Liver (tissue), 10 donors: ENCODE measurements at places on chromosomes 2 and 18.
A peak's percentile ranks its signal among the peaks of the same experiment; 100 is the strongest.

GRCh38 chr2:105496271-105496670 lies 97.4 kb upstream of the FHL2 start:
- DNase-seq, result no peak

- DNase-seq, result no peak
Measured at GRCh38 chr2:142892715-142893114, 15.3 kb downstream of the KYNU start.

GRCh38 chr2:196544906-196545433 lies 94.5 kb upstream of the CCDC150 start:
- DNase-seq, result no peak

GRCh38 chr2:45892425-45892745 lies 240.9 kb downstream of the PRKCE start:
- DNase-seq, result no peak

DNA sequence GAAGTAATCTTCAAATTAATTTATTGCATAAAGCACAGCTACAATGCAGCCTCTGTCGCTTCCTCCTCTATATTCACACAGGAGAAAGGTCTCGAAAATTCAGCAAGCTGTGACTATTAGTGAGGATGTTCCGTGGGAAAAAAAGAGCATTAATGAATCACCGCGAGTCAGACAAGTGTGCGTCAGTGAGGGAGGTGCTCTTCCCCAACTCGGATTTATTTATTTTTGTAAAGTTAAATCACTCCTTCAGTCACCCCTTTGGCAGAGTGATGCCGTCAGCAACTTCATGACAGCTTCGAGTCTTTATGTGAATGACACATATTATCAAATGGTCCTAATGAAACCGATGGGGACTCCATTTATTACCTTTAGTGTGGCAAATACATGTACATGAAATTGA lies 648.9 kb upstream of the SALL3 start:
- DNase-seq, result no peak

DNA sequence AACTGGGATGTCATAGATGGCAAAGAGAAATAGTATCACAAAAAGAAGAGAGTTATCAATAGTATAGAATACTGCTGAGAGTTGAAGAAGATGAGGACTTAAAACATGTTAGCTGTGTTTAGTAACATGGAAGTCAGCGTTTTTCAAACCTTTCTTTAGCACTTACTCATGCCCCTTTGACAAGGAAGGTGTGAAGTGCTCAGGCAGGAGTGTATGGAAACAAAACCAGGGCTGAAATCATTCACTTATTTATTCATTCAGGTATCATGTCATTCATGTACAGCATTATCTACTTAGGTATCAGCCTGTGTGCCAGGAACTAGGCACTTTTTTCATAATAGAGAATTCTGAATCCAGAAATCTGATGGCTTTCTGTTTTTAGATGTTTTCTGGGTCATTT lies 27.2 kb downstream of the CD28 start:
- DNase-seq, result no peak

- DNase-seq, result no peak
Measured at GRCh38 chr18:9786631-9787030, 78.5 kb downstream of the RAB31 start.

- no peak for DNase-seq
Measured at GRCh38 chr2:60857056-60857455, 24.3 kb upstream of the REL start.

DNA sequence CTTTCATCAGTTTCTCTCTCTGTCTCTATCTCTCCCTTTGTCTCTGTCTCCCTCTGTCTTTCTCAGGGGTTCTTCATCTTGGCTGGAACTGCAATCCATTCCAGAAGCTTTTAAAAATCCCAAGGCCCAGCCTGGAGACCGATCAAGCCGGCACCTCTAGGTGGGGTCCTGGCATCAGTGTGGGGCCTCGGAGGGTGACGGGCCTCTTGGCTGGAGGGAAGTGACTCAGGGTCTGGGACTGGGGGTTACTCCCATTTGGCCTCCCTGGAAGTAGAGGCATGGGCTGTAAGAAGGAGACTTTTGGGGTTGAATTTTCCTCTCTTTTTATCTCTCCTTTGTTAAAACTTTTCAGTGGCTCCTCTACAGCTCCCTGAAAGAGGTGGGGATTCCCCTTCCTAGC lies 52.8 kb upstream of the OTOF start:
- DNase-seq, result no peak

GRCh38 chr2:235291461-235291860 lies 202.4 kb upstream of the AGAP1 start:
- DNase-seq, result no peak

GRCh38 chr2:75513616-75514170 lies 47.0 kb downstream of the EVA1A start:
- no peak for DNase-seq

- peak; percentile 13 for DNase-seq
Measured at GRCh38 chr2:126866451-126866850, 32.2 kb upstream of the TEX51 start.

DNA sequence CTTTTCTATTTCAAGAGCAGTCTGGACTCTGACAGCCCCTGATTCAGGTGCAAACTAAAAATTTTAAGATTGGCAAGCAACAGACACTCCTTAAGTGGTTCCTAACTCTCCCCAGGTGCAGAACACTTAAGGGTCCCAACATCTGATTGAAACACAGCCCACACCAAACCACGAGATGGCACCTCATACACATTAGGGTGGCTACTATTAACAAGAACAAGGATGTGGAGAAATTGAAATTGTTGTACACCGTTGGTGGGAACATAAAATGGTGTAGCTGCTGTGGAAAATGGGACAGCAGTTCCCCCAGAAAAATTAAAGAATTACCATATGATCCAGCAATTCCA lies 82.3 kb downstream of the POLR1A start:
- no peak for DNase-seq

DNA sequence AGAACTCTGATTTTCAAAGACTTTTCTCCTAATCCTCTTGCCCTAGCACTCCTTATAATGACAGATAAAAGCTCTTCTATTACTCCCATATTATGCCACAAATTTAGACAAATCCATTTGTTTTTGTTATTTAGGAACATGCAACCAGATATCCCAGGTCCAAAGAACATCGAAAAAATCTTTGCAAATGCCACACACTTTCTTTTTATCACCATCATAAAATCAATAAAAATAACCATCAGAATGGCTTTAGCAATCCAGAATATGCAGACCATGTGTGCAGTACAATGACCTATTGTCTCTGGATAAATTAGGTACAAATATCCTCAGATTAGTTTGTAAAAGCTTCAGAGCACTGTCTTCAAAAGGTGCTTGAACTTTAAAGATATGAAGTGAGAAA lies 376.2 kb upstream of the TCF4 start:
- no peak for DNase-seq

- DNase-seq, result no peak
Measured at GRCh38 chr2:152492131-152492530, 157.2 kb downstream of the FMNL2 start.

DNA sequence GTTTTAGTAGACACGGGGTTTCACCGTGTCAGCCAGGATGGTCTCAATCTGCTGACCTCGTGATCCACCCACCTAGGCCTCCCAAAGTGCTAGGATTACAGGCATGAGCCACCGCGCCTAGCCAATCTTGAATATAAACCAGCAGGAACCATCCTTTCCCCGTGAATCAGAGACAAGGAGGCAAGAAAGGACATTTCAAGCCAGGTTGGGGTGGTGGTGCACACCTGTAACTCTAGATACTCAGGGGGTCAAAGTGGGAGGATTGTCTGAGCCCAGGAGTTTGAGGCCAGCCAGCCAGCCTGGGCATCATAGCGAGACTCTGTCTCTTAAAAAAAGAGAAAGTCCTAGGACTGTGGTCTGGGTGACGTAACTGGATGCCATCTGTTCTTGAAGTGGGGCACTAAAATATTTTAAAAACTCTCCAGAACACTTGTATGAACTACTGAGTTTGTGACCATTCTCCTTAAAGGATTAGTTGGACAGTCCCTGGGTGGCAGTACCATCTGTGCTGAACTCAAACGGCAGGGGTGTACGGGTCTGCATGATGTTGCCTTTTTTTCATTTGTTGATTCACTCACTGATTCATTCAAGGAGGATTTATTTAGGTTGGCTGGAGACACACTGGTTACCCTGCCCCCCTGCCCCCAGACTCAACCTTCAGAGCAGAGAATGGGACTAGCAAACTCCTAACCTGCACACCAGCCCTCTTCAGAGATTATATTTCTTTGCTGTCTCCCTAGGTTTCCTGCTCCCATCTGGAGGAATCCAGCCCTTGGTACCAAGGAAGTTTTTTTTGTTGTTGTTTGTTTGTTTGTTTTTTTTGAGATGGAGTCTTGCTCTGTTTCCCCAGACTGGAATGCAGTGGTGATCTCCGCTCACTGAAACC lies 2.9 kb upstream of the TLX2 start:
- DNase-seq, result no peak

DNA sequence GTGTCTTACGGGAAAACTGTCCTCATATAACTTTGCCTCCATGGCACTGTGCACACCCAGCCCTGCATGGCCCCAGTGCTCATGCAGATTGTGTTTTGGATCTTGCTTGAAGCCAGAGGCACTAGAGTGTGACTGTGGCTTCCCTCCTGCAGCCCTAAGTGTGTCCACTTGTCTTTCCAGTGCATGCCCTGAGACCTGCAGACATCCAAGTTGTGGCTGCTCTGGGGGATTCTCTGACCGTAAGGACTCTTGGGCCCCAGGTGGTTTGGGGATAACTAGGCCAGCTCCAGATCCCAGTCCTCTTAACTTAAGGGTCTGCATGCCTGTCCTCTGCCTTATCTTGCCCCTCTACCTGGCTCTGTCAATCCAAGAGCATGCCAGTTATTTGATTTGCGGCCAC lies 96.6 kb downstream of the PLB1 start:
- no peak for DNase-seq

GRCh38 chr18:50509012-50509411 lies 50.9 kb upstream of the MAPK4 start:
- DNase-seq, result no peak

DNA sequence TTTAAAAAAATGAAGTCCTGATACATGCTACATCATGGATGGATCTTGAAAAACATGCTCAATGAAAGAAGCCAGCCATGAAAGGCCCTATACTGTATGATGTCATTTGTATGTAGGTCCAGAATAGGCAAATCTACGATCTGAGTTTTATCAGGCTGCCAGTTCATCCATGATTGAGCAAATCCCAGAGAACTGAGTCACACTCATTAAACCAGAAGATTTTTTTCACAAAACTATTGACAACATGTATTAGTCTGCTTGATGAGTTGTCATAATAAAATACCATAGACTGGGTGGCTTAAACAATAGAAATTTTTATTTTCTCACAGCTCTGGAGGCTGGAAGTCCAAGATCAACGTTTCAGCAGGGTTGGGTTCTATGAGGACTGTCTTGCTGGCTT lies 130.7 kb downstream of the MREG start:
- no peak for DNase-seq

- peak; percentile 87 for DNase-seq
Measured at GRCh38 chr2:85418132-85419008, at the start of gene SH2D6. SH2D6 (plus strand) TSS chr2:85418714; CDS start chr2:85429466, 10,752 bp downstream.

- no peak for DNase-seq
Measured at GRCh38 chr2:120949027-120949956, 213.6 kb downstream of the GLI2 start.

GRCh38 chr2:42429352-42429751 lies 64.4 kb downstream of the KCNG3 start:
- no peak for DNase-seq

- DNase-seq, result no peak
Measured at GRCh38 chr18:31241900-31242409, 76.0 kb upstream of the DSG1 start.

DNA sequence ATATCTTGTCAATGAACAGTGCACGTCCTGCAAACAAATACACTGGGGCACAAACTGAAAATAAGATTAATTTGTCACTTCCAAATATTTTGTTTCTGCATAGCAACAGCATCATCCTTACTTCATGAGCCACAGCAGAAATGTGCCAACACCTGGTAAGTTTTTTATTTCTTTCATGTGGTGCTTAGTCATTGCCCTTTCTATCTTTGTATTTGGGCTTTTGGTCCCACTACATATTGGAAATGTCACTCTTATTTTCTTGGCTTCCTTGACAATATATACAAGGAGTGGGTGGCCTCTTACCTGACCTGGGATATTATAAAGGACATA lies 208.0 kb downstream of the RBM43 start:
- DNase-seq, result no peak

DNA sequence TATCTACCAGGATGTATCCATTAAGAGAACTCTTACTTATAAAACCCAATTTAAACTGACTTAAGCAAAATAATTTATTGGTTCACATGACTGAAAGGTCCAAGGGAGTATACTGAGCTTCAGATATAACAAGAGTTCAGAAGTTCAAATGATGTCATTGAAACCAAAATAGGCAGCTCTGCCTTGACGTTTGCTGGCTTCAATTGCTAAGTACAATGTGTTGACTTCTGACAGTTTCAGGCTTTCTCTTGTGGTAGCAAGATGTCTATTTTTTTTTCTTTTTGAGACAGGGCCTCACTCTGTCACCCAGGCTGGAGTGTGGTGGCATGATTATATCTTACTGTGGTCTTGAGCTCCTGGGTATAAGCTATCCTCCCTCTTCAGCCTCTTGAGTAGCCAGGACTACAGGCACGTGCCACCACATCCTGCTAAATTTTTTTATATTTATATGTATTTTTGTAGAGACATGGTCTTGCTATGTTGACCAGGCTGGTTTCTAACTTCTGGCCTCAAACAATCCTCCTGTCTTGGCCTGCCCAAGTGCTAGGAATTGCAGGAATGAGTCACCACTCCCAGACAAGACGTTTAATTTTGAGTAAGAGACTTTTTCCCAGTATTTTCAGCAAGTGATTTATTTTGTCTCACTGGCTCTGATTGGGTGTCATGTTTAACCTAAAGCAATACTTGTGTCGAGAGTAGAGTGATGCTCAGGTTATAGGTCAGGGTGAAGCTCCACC lies 184.8 kb downstream of the NR4A2 start:
- DNase-seq, result no peak

- DNase-seq, result no peak
Measured at GRCh38 chr2:153808679-153809078, 63.0 kb upstream of the GALNT13 start.

- DNase-seq, result no peak
Measured at GRCh38 chr2:240510513-240511210, 47.1 kb downstream of the ANKMY1 start.

DNA sequence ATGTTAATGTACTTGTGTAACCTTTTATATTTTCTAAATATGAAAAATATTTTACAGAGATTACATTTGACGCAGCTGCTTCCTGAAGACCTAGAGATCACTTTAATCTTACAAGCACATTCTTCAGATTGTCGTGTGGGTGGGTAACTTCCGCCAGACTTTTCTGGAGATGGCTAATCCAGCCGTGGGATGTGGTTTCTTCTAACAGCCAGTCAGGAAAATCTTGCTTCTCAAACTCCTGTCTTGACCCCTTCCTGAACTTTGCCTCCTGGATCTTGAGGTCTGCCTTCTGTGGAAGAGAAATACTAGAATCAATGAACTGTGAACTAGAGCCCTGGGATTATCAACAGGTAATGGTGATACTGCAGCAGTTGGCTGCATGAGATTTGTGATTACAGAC lies 401.6 kb upstream of the TNP1 start:
- no peak for DNase-seq

GRCh38 chr2:120488531-120488930 lies 142.6 kb downstream of the INHBB start:
- no peak for DNase-seq
